ENCODE measurements at places on chromosomes 11 and 22. TPM values are rescaled to one million over a fixed set of nuclear protein-coding genes. Genes with fewer than 3 reads are reported as not detected.
A peak's percentile ranks its signal among the peaks of the same experiment; 100 is the strongest.

CSF2RB gene
- total RNA-seq, result 13.0 TPM

DNA sequence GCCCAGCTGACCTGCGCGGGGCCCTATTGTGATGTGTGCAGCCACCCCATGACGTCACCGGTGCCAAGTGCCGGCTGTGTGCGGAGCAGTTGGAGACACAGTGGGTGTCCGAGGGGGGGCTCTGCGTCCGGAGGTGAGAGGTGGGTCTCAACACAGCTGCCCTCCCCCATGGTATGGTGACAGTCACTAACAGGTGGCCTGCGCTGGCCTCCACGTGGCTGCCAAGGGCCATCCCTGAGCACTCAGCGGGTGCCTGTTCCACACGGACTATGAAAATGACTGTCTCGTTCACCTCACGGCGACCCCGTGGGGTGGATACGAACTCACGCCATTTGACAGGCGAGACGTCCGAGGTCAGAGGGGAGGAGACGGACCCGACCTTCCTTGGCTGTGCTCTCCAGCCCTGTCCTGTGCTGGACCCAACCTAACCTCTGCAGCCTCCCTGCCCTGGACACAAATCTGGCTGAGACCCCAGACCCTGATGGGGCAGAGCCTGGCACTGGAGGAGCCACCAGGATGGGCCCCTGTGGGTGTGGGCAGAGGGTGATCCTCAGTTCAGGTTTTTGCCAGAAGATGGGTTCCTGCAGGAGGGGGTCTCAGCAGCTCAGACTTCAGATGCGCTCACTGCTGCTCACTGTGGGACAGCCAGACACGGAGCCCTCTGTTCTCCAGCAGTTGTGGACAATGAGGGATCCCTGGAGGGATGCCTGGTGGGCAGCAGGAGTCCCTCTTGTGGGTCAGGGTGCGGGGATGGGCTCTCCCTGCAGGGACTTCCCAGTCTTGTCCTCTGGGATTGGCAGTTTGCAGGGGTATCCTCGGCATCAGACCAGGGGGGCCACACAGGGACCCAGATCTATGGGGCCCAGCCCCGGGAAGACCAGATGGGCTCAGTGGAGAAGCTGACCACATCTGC, 6.3 kb downstream of the HRAS start:
- peaks cover 3% of the 10 kb centered on the region for H3K4me1 ChIP-seq
- H3K4me3 ChIP-seq, result no peak overlapping the region
- H3K36me3 ChIP-seq, result peaks cover 12% of the 10 kb centered on the region
- no peak overlapping the region for H3K27ac ChIP-seq
- no peaks in the 10 kb centered on the region for H3K27me3 ChIP-seq

DNA sequence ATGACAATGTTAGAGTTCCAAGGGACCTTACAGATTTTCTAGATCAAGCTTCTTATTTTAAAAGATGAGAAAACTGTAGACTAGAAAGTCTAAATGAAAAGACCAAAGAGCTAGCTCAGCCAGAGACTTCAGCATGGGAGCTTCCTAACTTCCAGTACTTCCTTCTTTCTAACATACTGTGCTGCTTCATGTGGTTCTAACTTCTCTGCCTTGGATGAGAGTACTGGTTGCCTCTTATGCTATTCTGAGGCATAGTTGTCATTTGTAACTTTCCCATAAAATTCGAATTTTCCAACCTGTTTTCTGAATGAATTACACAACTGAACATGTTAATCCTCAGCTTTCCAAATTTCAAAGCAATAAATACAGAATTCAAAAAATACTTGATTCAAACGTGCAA, 1.8 kb downstream of the MTMR2 start:
- H3K4me3 ChIP-seq, result peak overlapping the region; percentile 81
- H3K27me3 ChIP-seq, result no peaks in the 10 kb centered on the region
- peak overlapping the region; percentile 97 for H3K27ac ChIP-seq
- peaks cover 9% of the 10 kb centered on the region for H3K4me1 ChIP-seq

- no peak overlapping the region for H3K4me3 ChIP-seq
- H3K27ac ChIP-seq, result no peak overlapping the region
- H3K36me3 ChIP-seq, result no peaks in the 10 kb centered on the region
- no peaks in the 10 kb centered on the region for H3K27me3 ChIP-seq
These were observed 4.7 kb upstream of the ARHGAP42 start for GRCh38 chr11:100682247-100682969.

PIWIL4 gene
- 13.5 TPM for total RNA-seq

CYB5R2 gene
- 12.6 TPM for total RNA-seq

HBG2 gene
- not detected for total RNA-seq

VSIG10L2 gene
- not detected for total RNA-seq

- no peak overlapping the region for H3K4me3 ChIP-seq
- no peaks in the 10 kb centered on the region for H3K27me3 ChIP-seq
- no peaks in the 10 kb centered on the region for H3K4me1 ChIP-seq
- no peaks in the 10 kb centered on the region for H3K36me3 ChIP-seq
These were observed 16.4 kb downstream of the LMO1 start for GRCh38 chr11:8247312-8247711.

GRCh38 chr11:76083563-76084451, 122.5 kb downstream of the WNT11 start:
- H3K36me3 ChIP-seq, result no peaks in the 10 kb centered on the region
- H3K4me1 ChIP-seq, result peaks cover 8% of the 10 kb centered on the region
- no peak overlapping the region for H3K27ac ChIP-seq
- H3K4me3 ChIP-seq, result no peak overlapping the region
- no peaks in the 10 kb centered on the region for H3K27me3 ChIP-seq

DNA sequence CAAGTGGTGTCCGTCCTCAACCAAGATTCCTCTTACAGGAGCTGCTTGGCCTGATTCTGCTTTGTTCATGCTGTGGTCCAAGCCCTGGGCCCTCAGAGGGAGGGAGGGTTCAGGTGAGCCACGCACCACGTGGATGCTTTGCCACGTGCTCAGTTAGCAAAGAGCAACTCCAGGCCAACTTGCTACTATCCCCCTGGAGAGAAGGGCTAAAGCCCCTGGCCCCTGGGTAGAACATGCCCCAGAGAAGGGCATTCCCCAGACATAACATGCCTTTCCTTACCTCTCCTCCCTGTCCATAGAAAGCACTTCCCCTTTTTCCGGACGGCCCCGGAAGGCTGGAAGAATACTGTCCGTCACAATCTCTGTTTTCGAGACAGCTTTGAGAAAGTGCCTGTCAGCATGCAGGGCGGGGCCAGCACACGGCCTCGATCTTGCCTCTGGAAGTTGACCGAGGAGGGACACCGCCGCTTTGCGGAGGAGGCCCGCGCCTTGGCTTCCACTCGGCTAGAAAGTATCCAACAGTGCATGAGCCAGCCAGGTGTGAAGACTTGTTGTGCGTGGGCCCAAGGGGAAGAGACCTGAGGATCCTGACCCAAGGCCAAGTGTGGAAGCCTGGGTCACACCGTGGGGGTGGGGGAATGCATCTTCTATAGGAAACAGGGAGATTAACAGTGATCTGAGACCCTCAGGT, 8.8 kb downstream of the FOXR1 start:
- no peak for DNase-seq
- H3K4me3 ChIP-seq, result no peak overlapping the region
- no peaks in the 10 kb centered on the region for H3K36me3 ChIP-seq
- H3K27me3 ChIP-seq, result no peaks in the 10 kb centered on the region

DNA sequence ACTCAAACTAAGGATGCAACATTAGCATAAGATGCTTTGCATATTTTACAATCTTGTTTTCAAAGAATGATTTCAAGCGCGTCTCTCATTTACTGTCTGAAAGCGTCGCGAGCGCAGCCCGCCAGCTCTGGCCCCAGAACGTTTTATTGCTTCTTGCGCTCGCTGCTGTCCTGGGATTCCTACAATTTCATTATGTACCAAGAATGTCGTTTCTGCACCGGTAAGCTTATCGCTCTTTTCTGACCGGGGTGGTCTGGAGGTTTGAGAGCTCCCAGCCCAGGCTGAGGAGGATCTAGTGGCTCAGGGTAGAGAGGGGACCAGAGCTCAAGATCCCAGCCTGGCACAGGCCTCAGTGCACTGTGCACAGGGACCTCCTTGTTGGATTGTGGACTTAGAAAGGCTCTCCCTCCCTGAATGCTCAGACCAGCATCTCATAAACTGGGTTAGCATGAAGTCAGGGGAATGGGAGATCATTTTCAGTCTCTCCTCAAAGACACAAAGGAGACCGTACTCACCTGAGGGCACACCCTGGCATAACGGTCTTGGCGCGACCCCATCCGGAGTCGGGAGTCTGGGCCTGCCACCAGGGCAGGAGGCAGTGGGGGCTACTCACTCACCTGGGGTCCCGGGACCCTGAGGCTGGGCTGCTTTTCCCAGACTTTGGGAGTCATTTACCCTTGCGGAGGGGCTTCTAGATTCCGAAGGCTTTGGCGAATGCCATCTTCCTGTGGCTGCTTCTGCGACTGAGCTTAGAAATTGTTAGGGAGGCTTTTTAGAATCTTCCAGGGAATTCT, 817.4 kb downstream of the BRD1 start:
- peaks cover 67% of the 10 kb centered on the region for H3K4me1 ChIP-seq
- peak overlapping the region; percentile 94 for H3K27ac ChIP-seq
- H3K36me3 ChIP-seq, result no peaks in the 10 kb centered on the region
- no peak for DNase-seq

DNA sequence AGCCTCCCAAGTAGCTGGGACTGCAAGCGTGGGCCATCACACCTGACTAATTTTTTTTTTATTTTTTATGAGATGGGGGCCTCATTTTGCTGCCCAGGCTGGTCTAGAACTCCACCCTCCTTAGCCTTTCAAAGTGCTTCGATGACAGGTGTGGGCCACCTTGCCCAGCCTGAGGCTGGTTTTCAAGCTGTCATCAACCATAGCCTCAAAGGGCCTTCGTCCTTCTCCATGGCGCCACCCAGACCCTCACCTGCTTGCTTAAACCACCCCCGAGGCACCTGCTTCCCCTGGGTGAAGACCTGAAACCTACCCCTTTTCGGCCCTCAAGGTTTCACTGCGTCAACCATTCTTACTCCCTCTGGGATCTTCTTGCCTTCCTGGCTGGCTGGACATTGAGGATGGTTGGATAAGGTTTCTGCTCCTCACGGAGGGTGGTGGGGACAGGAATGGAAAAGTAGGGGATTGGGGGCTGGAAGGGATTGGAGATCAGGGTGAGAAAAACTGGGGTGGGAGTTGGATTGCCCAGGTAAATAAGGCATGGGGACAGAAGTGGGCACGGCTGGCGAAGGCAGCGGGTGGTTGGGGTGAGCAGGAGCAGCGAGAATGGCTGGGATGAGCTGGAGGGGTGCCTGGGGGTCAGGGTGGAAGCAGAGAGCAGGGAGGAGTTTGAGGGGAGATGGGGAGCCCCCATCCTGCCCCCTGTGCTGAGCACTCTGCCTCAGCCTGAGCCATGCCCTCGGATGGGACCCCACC, 2.8 kb upstream of the ACR start:
- no peak overlapping the region for H3K4me3 ChIP-seq
- H3K36me3 ChIP-seq, result no peaks in the 10 kb centered on the region
- peaks cover 7% of the 10 kb centered on the region for H3K4me1 ChIP-seq
- no peak overlapping the region for H3K27ac ChIP-seq

STK33 gene
- 1.3 TPM for total RNA-seq

MMP3 gene
- 8.9 TPM for total RNA-seq

DNA sequence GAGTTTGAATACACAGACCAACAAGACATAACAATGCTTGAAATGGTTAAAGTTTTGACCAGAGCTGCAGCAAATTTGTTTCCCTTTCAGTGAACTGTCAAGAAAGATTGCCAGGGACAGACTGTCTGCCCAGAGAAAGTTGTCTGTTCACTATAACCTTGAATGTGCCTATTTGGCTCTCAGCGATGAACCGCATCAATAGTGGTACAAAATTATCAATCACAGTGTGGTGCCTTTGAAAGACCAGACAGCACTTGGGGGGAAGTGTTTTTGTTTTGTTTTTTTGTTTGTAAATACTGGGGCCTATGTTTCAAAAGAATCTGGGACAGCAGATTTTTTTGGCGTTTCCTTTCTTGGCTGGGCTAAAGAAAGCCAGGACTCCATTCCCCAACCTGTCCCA, 123.1 kb downstream of the CD44 start:
- H3K27me3 ChIP-seq, result no peaks in the 10 kb centered on the region
- peaks cover 3% of the 10 kb centered on the region for H3K4me1 ChIP-seq
- DNase-seq, result no peak
- no peaks in the 10 kb centered on the region for H3K36me3 ChIP-seq
- no peak overlapping the region for H3K27ac ChIP-seq
- no peak overlapping the region for H3K4me3 ChIP-seq

OR5B21 gene
- total RNA-seq, result not detected

PAMR1 gene
- total RNA-seq, result 4.3 TPM

GRCh38 chr11:19338375-19338774, 97.6 kb upstream of the E2F8 start:
- no peak for DNase-seq
- no peaks in the 10 kb centered on the region for H3K27me3 ChIP-seq
- no peaks in the 10 kb centered on the region for H3K4me1 ChIP-seq
